ENCODE measurements at places on chromosomes 6 and 20. TPM values are rescaled to one million over a fixed set of nuclear protein-coding genes. Genes with fewer than 3 reads are reported as not detected.

Gene IMPG1
- total RNA-seq = not detected

Gene CD93
- total RNA-seq = under 0.01 TPM

Gene GRM4
- total RNA-seq = under 0.01 TPM

Gene MCCD1
- not detected for total RNA-seq

Gene LAMA5
- total RNA-seq = 61.6 TPM

Gene OXT
- not detected for total RNA-seq

Gene CD83
- 0.53 TPM for total RNA-seq

Gene DEFB113
- not detected for total RNA-seq

Gene FAM83C
- 0.26 TPM for total RNA-seq

Gene LY6G6D
- total RNA-seq = not detected

Gene RAD21L1
- total RNA-seq = under 0.01 TPM

Gene ADGRG6
- 20.1 TPM for total RNA-seq

Gene DNAH8
- not detected for total RNA-seq

Gene EPB41L1
- 2.7 TPM for total RNA-seq

Gene SIRPG
- total RNA-seq = not detected

Gene BPI
- not detected for total RNA-seq

Gene SIRPB1
- total RNA-seq = not detected

Gene TSPO2
- total RNA-seq = not detected

Gene MMS22L
- 8.4 TPM for total RNA-seq

Gene CCR6
- not detected for total RNA-seq
